ENCODE measurements at places on chromosomes 16 and 17. TPM values are rescaled to one million over a fixed set of nuclear protein-coding genes. Genes with fewer than 3 reads are reported as not detected.

The NUBP2 gene
- 88.9 TPM for total RNA-seq

- DNase-seq: no peak
These were observed 211.4 kb upstream of the ERCC4 start for GRCh38 chr16:13708347-13709120.

The CHST5 gene
- 0.25 TPM for total RNA-seq

DNA sequence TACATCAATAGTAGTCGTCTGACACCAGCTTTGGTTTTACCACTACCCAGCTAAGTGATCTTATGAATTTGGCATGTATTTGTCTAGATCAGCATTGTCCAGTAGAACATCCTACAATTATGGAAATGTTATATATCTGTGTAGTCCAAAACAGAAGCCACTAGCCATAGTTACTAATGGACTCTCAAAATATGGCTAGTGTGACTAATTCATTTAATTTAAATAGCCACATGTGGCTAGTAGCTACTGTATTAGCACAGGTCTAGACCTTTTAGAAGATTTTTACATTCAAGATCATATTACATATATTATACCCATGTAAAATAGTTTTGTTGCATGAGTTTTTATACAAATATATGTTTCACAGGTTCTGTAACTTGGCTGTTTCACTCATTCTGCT lies 27.0 kb upstream of the NFAT5 start:
- no peak for DNase-seq

The IGFALS gene
- total RNA-seq: not detected

The KRTAP4-3 gene
- total RNA-seq: not detected

All from GM23248 (cell line).